ENCODE measurements at places on chromosomes 1 and 21.

GRCh38 chr1:107687849-107688753, 276.9 kb downstream of the VAV3 start:
- DNase-seq: no peak

DNA sequence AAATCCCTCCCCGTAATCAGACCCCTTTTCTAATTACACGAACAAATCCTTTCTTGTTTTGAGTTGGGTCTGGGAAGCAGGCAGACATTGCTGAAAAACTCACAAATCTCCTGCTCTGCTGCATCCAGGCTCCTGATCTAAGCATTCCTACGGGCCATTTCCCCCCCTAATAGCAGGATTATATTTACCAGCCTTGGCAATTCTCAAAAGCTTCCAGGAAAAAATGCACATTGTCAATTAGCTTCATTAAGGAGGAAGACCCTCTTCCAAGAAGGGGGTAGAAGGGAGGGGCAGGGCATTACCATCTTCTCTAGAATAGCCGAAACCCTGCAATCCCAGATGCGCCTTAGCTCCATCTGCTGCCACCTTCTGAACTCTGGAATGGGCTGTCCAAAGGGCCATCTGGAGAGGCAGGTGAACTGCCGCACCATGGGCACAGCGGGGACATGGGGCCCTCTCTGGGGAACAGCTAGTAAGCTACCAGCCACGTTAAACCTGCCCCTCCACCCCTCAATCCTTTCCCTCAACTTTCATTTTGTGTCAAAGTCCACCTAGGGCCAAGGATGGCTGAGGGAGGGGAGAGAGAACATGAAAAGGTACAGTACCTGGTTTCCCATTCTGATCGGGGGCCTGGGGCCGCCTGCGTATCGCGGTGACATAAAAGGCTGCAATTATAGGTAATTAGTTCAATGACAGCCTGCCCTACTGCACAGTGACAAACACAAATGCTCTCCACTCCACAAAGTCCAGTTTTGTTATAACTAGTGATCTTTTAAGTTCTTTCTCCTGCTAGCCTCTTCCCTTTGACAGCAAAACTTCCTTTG, 56.8 kb downstream of the MRPL37 start:
- no peak for DNase-seq

- DNase-seq: no peak
Observed at GRCh38 chr1:153539395-153540093, 1.2 kb downstream of the S100A5 start.

GRCh38 chr21:10272216-10272615, 249.2 kb upstream of the TPTE start:
- no peak for DNase-seq

GRCh38 chr1:56200442-56200841, 378.9 kb downstream of the PLPP3 start:
- no peak for DNase-seq
